ENCODE measurements at places on chromosomes 7 and 10.

DNA sequence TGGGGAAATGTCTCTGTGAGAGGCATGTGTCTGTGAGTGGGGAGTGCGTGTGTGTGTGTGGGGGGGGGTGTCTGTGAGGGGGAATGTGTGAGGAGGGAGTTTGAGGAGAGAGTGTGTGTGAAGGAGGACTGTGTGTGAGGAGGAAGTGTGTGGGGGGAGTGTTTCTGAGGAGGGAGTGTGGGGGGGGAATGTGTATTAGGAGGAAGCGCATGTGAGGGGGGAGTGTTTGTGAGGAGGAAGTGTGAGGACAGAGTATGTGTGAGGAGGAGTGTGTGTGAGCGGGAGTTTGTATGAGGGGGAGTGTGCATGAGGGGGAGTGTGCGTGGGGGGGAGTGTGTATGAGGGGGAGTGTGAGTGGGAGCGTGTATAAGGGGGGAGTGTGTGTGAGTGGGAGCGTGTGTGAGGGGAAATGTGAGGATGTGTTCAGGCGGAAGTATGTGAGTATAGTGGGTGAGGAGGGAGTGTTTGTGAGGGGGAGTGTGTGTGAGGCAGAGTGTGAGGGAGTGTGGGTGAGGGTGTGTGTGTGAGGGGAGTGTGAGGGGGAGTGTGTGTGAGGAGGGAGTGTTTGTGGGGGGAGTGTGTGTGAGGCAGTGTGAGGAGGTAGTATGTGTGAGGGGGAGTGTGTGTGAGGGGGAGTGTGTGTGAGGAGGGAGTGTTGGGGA, 21.8 kb upstream of the PTPRN2 start:
- H3K27me3 ChIP-seq: no peaks in the 10 kb centered on the region
- no peaks in the 10 kb centered on the region for H3K4me1 ChIP-seq
- no peak for DNase-seq
- H3K4me3 ChIP-seq: no peak overlapping the region
- H3K27ac ChIP-seq: no peak overlapping the region
- H3K36me3 ChIP-seq: no peaks in the 10 kb centered on the region

- no peaks in the 10 kb centered on the region for H3K4me1 ChIP-seq
- no peaks in the 10 kb centered on the region for H3K36me3 ChIP-seq
- no peaks in the 10 kb centered on the region for H3K27me3 ChIP-seq
These were observed 357.4 kb upstream of the TMEM229A start for GRCh38 chr7:124390301-124390700.

GRCh38 chr10:28343987-28344895, 41.4 kb upstream of the MPP7 start:
- no peaks in the 10 kb centered on the region for H3K27me3 ChIP-seq
- H3K36me3 ChIP-seq: no peaks in the 10 kb centered on the region
- no peak overlapping the region for H3K4me3 ChIP-seq
- no peak overlapping the region for H3K27ac ChIP-seq
- no peaks in the 10 kb centered on the region for H3K4me1 ChIP-seq
- DNase-seq: no peak

DNA sequence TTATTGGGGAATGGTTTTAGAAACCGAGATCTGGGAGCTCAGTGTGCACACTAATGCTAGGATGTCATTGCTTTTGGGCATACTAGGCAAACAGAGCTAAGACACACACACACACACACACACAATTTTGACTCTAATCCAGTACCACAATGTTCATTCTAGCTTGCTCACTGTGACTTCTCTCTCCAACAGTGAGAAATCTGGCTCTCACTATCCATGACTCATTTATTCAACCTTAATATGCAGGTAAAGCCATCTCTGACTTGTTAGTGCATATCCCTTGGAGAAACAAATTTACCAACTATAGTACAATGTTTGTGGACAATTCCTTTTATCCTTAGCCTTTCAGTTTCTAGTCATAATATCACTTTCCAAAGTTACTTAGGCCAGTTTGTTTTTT, 5.9 kb upstream of the BMS1 start:
- no peaks in the 10 kb centered on the region for H3K36me3 ChIP-seq
- H3K4me3 ChIP-seq: no peak overlapping the region
- H3K4me1 ChIP-seq: peaks cover 2% of the 10 kb centered on the region
- no peak for DNase-seq
- H3K27ac ChIP-seq: no peak overlapping the region

GRCh38 chr10:45471531-45472310, 97.7 kb downstream of the ALOX5 start:
- no peak overlapping the region for H3K4me3 ChIP-seq
- no peak for DNase-seq
- H3K27ac ChIP-seq: no peak overlapping the region
- no peaks in the 10 kb centered on the region for H3K27me3 ChIP-seq

DNA sequence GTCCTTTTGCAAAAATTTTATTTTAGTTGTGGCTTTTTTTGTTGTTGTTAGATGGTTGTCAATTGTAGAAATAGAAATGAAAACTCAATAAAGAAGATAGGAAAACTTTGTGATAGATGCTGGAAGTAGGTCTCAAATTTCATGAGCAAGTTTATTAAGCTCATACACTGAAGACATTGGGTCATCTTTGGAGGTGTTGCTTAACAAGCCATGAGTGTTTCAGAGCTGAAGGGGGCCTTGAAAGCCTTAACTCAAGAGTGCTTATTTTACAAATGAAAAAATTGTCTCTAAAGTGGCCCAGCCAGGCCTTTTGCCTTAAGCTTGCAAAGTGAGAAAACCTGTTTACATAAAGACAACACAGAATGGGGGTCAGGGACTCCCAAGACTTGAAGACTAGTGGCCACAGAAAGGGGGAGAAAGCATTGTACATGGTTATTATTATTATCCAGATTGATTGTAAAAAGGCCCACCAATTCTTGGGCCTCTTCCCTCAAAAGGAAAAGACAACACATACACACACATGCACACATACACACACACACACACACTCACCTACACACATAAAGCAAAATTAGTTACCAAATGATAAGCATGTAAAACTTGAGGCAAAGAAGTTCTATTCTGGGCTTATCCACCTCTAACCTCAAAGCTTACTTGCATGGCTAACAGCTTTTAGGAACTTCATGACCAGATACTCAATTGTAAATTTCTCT, 49.7 kb upstream of the GLCCI1 start:
- H3K27ac ChIP-seq: no peak overlapping the region
- H3K4me1 ChIP-seq: peaks cover 37% of the 10 kb centered on the region
- H3K27me3 ChIP-seq: no peaks in the 10 kb centered on the region
- H3K4me3 ChIP-seq: no peak overlapping the region
- no peak for DNase-seq
- H3K36me3 ChIP-seq: no peaks in the 10 kb centered on the region

DNA sequence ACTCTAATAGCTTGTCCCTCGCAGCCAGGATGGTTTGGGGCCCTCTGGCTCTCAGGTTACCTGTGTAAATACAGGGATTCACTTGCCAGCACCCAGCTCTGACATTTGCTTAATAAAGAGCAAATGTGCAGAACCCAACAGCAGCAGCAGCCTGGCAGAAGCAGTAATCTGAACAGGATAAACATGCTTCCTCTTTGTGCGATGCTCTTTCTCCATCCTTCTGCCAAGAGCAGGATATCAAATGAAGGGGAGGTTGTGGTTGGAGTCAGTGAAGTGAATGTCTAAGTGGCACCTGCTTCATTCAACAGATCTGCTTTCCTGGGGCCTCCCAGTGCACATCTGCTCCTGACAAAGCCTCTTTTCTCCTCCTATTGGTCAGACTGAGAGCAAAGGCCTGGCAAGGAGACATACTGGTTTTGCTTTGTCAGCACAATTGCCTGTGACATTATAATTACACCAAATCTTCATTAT, 130.3 kb downstream of the NRF1 start:
- H3K4me3 ChIP-seq: no peak overlapping the region
- no peaks in the 10 kb centered on the region for H3K27me3 ChIP-seq

- no peak overlapping the region for H3K27ac ChIP-seq
- H3K4me1 ChIP-seq: no peaks in the 10 kb centered on the region
- no peaks in the 10 kb centered on the region for H3K27me3 ChIP-seq
- peak; percentile 44 for DNase-seq
These were observed 21.1 kb upstream of the HBP1 start for GRCh38 chr7:107147464-107148393.

DNA sequence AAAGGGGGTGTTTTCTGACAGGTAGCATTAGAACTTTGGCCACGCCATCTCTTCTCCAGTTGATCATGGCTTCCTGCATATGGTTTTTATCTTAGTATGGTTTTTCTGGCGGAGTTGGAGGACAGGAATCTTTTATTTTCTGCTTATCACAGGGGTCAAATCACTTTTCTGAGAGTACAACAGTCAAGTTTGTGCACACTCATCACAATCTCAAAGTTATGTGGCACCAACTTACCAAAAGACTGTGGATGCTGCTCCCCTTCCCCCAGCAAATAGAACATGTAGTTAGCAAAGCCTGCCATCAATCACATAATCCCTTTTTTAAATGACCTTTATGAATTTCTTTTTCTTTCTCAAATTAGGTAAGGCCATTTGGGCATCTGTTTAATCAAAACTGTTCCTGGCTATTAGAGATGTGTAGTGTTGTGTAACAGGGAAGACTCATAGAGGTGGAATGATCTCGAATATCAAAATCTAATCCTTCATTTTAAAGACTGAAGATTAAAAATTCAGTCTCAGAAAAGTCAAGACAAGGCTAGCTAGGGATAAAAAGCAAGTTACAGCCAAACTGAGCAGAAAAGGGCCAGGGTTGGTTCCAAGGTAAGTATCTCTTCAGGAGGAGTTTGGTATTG, 3.8 kb upstream of the CH25H start:
- DNase-seq: no peak
- no peak overlapping the region for H3K27ac ChIP-seq
- no peaks in the 10 kb centered on the region for H3K36me3 ChIP-seq
- H3K4me3 ChIP-seq: no peak overlapping the region
- peaks cover 17% of the 10 kb centered on the region for H3K4me1 ChIP-seq

- no peak for DNase-seq
- no peaks in the 10 kb centered on the region for H3K36me3 ChIP-seq
- H3K4me3 ChIP-seq: no peak overlapping the region
- H3K27me3 ChIP-seq: no peaks in the 10 kb centered on the region
These were observed 524.1 kb downstream of the GLRX3 start for GRCh38 chr10:130660266-130660665.

DNA sequence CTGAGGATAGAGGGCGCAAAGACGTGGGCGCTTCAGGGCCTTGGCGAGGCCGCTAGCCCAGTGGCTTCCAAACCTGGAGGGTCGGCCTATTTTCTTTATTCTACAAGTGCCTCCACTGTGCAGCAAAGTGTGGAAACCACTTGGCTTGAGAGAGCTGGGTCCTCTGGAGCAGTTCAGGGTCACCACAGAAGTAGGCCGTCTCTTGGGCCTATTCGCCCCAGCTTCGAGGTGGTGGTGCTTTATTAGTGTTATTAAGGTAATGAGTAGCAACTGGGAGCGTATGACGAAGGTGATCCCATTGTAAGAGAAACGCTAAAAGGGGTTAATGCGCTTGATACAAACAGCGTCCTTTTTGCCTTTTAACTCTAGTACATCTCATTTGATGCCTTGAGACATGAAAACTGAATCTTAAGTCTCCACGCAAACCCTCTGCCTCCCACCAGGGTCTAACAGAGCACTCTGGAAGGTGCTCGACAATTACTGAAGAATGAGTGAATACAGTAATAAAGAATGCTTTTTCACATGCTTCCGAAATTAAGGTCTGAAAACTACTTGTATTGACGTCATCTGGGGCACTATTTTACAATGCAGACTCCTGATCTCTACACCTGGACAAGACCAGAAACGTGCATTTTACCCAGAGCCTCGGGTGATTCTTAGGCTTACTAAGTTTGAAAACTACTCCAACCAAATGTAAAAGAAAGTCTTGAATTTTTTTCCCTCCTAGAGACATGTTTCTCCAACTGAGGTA, 647 bp upstream of the GSAP start:
- H3K27me3 ChIP-seq: no peaks in the 10 kb centered on the region
- peaks cover 24% of the 10 kb centered on the region for H3K4me1 ChIP-seq
- no peak for DNase-seq
- H3K36me3 ChIP-seq: no peaks in the 10 kb centered on the region

DNA sequence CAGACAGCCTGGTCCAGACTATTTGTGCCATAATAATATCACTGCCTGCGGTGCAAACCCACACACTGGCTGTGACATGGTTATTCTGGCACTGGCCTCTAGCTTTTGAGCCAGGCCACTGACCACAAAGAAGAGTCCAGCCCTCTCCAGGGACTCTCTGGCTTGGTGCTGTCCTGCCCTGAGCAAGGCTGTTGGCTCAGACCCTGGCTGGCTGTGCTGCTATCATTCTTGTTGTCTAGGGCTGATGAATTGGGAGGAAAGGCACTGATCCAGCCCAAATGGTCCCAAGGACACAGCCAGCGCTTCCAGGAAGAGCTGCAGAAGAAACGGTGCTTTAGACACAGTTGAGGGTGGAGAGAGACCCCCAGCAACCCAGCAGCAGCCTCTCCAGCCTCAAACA, 80.8 kb downstream of the TMEM130 start:
- H3K27me3 ChIP-seq: no peaks in the 10 kb centered on the region
- no peak overlapping the region for H3K27ac ChIP-seq
- no peak overlapping the region for H3K4me3 ChIP-seq
- DNase-seq: no peak
- no peaks in the 10 kb centered on the region for H3K36me3 ChIP-seq

DNA sequence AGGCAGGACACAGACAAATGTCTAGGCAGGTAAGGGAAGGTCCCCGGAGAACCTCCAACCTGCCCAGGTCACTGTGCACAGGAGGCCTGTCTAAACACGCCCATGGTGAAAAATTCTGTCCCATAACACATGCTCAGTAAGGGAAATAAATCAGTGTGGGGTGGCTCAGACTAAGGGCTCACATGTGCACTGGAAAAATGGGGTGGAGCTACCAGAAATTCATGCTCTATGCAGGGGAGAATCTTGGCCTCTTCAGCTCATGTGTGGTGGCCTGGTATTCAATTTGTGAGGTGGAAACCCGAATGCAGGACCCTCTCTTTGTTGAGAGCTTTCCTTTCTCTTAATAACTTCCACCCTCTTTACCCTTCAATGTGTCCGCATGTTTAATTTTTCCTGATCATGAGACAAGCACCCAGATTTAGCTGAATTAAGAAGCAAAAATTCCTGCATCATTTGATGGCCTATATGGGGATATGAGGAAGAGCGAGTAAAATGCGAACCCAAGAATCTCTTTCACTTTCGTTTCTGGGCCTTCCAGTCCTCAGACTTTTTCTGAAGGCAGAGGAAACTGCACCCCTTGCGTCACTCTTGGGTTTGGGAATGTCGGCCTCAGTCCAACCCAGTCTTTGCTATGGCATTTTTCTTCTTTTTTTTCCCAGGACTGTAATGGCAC, 163.2 kb downstream of the DGKB start:
- no peak overlapping the region for H3K27ac ChIP-seq
- H3K27me3 ChIP-seq: no peaks in the 10 kb centered on the region
- no peak overlapping the region for H3K4me3 ChIP-seq
- no peaks in the 10 kb centered on the region for H3K4me1 ChIP-seq
- DNase-seq: no peak
- no peaks in the 10 kb centered on the region for H3K36me3 ChIP-seq

Data from CD4-positive, alpha-beta memory T cell (primary cell).